ENCODE measurements at places on chromosomes 6 and 20.
A peak's percentile ranks its signal among the peaks of the same experiment; 100 is the strongest.

DNA sequence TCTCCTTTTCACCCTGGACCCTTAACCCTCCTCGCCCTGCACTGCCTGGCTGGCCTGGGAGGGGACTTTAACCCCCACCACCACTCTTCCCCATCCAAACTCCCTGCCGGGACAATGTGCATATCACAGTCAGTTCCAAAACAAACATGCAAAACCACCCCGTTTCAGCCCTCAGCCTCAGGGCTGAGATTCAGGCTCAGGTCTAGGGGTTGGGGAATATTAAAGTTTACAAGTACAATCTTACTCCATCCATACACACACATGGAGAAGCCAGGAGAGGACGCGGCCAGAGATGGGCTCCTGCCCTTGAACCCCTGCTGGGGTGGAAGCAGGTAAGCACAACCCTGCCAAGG lies 534 bp downstream of the KIAA1755 start:
- DNase-seq = no peak

DNA sequence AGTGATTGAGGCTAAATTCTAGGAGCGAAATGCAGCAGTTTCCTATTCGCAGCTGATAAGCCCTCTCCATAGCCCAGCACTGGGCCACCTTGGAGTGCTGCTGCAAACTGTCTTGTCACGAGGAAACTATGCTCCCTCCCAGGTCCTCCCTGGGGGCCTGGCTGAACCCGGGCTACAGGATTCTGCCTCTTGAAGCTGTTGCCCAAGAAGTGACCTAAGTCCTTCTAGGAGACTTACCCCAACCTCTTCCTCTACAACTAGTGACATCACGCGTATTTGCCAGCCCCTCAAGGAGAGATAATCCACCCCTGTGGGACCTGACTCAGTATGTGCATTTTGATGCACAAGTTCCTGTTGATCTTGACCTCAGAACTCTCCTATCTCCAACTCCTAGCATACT lies 26.5 kb upstream of the ZFAND3 start:
- no peak for DNase-seq

DNA sequence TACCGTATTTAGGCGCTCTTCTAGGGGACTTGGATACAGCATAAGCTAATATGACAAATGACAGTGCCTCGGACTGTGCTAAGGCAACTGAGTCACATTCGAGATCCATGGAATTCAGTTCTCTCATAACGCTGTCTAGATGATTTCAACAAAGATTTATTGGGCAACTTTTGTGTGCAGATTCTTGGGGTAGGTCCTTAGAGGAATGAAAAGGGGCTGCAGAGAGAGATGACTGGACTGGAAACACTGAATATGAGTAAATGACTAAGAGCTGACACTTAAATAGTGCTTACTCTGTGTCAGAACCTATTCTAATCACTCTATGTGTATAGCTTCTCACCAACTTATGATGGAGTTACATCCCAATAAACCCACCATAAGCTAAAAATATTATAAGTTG lies 36.4 kb upstream of the MARCKS start:
- no peak for DNase-seq

GRCh38 chr6:110201151-110201884 lies 21.1 kb downstream of the CDC40 start:
- DNase-seq = no peak

- DNase-seq = no peak
These were observed 92.7 kb downstream of the PREX1 start for GRCh38 chr20:48735112-48735511.

DNA sequence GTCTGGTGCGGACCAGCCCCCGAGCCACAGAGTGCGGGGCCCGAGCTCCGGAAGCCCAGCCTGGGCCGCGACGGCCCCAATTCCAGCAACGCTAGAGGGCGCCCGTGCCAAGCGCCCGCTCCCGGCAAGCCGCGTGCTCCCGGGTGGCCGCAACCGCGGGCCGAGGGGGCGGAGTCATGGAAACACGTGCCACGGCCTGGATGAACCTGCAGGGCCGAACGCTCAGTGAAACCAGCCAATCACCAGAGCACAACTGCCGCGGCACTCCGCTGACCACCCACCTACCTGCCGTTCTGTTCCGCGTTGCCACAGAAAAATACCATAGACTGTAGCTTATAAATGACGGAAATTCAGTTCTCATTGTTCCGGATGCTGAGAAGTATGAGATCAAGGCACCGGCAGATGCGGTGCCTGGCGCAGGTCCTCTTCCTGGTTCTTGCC lies 85.7 kb upstream of the FOXC1 start:
- DNase-seq = peak; percentile 49

DNA sequence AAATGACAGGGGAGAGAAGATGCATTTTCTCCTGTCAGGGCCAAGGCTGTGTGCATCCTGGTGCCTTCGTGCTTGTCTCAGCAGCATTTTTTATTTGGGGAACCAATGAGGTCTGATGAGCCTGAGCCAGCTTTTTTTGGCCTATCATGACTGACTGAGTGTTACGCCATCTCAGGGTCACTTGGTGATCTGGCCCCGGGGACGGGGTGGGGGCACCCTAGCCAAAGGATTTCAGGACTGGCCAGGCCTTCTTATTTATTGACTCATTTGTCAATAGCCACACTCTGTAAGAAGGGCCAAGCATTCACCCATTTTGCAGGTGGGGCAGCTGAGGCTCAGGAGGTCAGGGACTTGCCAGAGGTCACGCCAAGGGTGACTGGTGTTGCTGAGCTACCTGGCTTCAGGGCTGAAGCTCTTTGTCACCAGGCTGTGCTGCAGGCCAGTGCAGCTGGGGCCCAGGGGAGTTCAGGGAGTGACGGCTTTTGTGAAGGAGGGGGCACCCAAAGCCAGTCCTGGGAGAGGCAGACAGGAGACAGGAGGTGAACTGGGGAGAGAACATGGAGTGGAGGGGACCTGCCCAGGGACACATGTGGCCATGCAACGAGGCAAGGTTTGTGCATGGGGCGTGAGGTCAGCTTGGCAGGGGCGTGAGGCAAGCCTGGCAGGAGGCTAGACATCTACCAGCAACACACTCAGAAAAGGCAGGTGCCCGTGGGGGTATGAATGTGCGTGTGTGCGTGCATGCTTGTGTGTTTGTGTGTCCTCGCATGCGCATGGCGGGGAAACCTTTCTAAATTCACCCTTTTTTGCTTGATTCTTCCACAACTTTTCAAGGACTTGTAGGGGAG lies 31.1 kb downstream of the VSTM2L start:
- DNase-seq = no peak

GRCh38 chr20:2920473-2920872 lies 47.2 kb downstream of the PTPRA start:
- no peak for DNase-seq

- no peak for DNase-seq
These were observed 6.9 kb upstream of the NSFL1C start for GRCh38 chr20:1473246-1474220.

- no peak for DNase-seq
These were observed 24.6 kb upstream of the ASF1A start for GRCh38 chr6:118869350-118869749.

Data from stimulated activated CD4-positive, alpha-beta T cell treated with anti-CD3 and anti-CD28 coated beads, TNF-alpha, amount 100 ng/mL, for 24 hours (primary cell).